GM23248 (cell line): ENCODE measurements at places on chromosomes 3 and 15. TPM values are rescaled to one million over a fixed set of nuclear protein-coding genes. Genes with fewer than 3 reads are reported as not detected.

The CHL1 gene
- polyA plus RNA-seq, result not detected in 2 replicates

DNA sequence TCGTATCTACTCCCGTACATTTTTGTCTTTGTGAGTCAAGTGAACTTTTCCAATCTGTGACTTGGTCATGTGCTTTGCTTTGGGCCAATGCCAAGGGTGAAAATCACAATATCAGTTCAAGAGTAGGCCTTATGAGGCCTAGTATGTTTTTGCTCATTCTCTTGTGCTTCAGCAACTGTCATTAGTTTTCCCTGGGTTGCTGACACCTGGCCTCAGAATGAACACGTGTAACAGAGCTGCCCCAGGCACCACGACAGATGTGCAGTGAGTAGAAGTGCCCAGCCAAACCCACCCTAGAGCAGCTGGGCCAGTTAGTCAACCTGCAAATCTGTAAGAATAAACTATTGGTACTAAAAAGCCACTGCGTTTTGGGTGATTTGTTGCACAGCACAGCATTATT, 460.3 kb upstream of the WNT5A start:
- no peak for DNase-seq

DNA sequence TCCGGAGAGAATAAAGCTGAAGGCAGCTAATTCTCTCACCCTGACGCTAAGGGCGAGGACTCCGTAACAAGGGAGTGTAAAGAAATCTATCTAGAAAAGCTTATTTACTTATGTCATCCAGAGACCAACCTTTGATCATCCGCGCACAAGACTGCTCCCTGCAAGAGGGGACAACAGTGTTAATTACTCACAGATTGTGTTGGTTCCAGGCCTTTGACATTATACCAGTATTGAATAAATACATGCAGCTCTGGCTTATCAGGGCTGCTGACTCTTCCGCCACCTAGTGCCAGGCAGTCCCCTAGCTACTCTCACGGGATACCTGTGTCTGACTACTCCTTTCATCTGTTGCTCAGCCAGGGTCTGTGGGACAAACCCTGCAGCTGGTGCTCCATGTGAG, 211.7 kb downstream of the DTWD1 start:
- peak; percentile 8 for DNase-seq

- DNase-seq, result no peak
Observed at GRCh38 chr3:178174201-178174915, 361.9 kb upstream of the KCNMB2 start.

DNA sequence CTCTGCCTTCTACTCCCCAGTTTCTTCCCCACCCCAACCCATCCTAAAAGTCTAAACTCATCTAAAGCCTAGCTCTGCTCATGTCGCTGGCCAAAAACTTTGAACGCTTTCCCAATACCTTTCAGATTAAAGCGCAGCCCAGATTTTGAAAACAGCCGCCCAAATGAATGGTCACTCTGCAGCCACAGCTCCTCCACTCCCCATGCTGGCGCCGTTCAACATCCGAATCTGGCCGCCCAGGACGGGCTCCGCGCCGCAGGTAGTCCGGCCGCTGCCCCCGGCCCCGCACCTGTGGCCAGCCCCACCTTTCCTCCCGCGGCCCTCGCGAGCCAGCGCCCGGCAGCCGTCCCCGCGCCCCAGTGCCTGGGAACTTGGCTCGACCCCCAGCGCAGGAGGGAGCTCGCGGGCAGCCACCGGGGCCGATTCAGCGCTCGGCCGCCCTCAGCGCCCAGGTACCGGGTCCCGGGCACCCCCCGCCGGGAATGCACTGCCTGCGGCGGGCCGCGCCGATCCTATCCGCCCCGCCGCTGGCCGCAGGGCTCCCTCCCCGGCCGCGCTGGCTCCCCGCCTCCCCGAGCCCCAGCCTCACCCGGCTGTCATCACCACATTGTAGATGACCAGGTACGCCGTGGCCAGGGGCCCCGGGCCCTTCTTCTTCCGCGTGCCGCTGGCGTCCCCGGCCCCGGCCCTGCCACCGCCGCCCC, 417 bp downstream of the HACD2 start:
- DNase-seq, result peak; percentile 66

DNA sequence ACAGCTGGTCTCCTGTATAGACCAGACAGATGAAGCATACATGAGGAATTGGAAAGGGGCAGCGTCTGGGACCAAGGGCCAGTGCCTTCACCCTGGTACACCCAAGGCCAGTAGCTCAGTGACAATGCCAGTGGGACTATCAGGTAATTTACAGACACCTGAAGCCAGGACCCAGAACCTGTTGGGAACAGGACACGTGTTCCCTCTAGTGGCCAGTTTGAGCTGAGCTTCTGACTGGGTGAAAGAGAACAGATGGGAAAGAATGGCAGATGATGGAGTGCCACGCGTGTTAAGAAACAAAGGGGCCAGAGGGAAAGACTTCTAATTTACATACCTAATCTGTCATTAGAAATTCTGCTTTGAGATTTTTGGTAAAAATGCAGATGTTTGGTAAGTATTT, 5.1 kb upstream of the SLC25A38 start:
- peak; percentile 43 for DNase-seq

The BCHE gene
- polyA plus RNA-seq, result not detected in 2 replicates

The SLC51B gene
- not detected in 2 replicates for polyA plus RNA-seq

The FOXL2NB gene
- polyA plus RNA-seq, result 1.2 and 1.5 TPM in 2 replicates

The CD200 gene
- polyA plus RNA-seq, result 0.18 and 0.20 TPM in 2 replicates

The OR4F6 gene
- not detected in 2 replicates for polyA plus RNA-seq

The MUSTN1 gene
- not detected in 2 replicates for polyA plus RNA-seq

The TMEM207 gene
- polyA plus RNA-seq, result not detected in 2 replicates

DNA sequence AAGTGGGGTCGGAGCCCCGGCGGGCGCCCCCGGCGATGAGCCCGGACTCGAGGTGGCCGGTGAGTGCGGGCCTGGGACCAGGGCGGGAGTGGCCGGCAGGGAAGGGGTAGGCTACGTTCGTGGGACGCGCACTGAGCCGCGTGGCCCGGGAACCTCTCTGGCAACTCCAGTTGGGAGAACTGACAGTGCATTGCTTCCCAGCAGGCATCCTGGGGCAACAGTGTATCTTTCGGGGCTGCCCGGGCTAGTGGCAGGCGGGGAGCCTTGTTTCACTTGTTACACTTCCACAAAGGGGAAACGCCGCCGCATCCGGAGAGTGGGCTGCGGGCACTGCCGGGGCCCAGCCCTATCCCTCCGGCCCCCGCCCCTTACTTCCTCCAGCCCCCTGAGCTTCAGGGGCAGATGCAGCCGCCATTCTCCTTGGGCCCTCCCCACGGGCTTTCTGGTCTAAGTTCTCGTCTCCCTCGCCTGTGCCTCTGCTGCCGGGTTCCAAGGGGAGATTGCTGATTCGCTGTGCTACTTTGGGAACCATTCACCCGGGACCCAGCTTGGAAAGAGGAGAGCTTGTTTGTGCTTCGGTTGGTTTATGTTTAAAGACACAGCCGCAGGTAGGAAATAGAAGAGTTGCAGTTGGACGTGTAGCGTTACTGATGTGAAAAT, 675 bp downstream of the BRPF1 start:
- DNase-seq, result peak; percentile 63

The OR5K2 gene
- polyA plus RNA-seq, result not detected in 2 replicates

The GOLGA6L2 gene
- polyA plus RNA-seq, result not detected in 2 replicates

The SLC6A1 gene
- polyA plus RNA-seq, result not detected in 2 replicates

- peak; percentile 45 for DNase-seq
Observed at GRCh38 chr3:190325923-190326322, 3.7 kb upstream of the CLDN1 start.

DNA sequence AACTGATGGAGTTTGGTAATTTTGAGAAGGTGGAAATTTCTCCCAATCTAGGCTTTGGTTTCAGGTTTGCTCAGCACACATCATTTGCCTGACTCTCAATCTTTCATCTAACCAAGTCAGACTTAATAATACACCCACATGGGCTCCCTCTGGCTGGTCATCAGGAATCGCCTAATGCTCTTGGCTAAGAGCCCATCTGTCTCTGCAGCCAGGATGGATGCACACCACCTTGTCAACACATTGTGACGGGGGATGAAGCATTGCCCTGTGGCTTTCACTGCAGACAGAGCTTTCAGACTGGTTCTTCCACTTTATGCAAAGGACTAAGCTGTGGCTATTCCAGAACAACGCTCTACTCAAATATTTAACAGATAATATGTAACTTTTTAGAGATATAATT, 3.0 kb upstream of the HDGFL3 start:
- DNase-seq, result peak; percentile 75

- DNase-seq, result peak; percentile 13
Observed at GRCh38 chr15:84894736-84895425, 10.4 kb downstream of the SLC28A1 start.

The SLC9C1 gene
- not detected in 2 replicates for polyA plus RNA-seq

The RLBP1 gene
- polyA plus RNA-seq, result not detected in 2 replicates

GRCh38 chr3:56939834-56940233, 120.6 kb upstream of the SPATA12 start:
- no peak for DNase-seq

GRCh38 chr3:46971742-46972141, 4.8 kb downstream of the CCDC12 start:
- no peak for DNase-seq

The AQR gene
- 14.3 and 14.7 TPM in 2 replicates for polyA plus RNA-seq

The PLA2G4F gene
- not detected in 2 replicates for polyA plus RNA-seq

The TPM1 gene
- polyA plus RNA-seq, result 3,029 and 3,072 TPM in 2 replicates

The ANKRD63 gene
- polyA plus RNA-seq, result not detected in 2 replicates

DNA sequence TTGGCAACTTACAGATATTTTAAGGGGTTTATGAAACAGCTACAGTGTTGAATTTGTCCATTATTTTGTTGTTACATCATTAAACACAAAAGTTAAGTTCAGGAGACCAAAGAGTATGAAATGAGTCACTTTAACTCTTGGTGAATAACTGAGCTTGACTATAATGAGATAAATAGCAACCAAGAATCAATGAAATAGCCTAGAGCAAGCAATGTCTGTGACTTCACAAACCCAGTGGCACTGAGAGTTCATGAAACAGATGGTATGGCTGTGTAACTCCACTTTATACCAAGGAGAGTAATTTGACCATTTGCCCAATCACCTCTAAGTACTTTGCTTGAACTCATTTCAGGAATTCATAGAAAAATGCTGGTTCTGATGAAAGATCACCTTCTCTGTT, 169.6 kb upstream of the GADL1 start:
- DNase-seq, result peak; percentile 53

- no peak for DNase-seq
Observed at GRCh38 chr3:45590822-45591546, 3.6 kb upstream of the LIMD1 start.

The PROS1 gene
- polyA plus RNA-seq, result 17.1 and 19.6 TPM in 2 replicates

The PP2D1 gene
- polyA plus RNA-seq, result 0.16 TPM in 1 of 2 replicates, not detected in the other

The ADPRH gene
- 1.7 and 2.3 TPM in 2 replicates for polyA plus RNA-seq

DNA sequence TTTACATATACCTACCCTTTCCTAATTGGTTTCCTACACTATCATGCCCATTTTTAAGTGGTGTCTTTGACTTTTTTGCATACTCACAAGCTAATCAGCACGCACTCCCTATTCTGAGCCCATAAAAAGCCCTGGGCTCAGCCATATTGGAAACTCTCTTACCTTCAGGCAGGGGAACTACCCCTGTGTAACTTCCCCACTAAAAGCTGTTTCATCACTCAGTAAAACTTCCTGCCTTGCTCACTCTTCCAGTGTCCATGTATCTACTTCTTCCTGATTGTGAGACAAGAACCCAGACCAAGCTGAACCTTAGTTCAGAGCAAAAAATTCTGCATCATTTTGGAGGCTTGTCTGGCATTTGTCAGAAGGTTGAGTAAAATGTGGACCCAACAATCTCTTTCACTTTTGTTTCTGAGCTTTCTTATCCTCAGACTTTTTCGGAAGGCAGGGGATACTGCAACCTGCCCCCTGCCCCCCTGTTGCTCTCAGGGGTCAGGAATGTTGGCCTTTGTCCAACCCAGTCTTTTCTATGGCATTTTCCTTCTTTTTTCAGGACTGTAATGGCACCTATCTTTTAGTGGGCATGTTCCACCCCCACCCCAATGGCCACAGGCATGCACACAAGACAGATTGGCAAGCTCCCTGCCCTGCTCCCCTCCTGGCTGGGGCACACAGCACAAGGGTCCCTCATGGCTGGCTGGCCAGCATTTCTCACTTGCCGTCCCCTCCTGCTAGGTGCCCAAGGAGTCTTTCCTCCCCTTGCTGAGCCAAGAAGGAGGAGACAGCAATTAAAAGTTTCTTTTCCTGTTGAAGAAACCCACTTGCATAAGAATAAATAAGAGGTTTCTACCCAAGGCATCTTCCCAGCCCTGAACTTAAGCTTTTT, 26.3 kb upstream of the TMEM45A start:
- DNase-seq, result no peak

- peak; percentile 76 for DNase-seq
Observed at GRCh38 chr15:70348581-70349344, 251.0 kb upstream of the TLE3 start.

The GOLGA6L7 gene
- polyA plus RNA-seq, result not detected in 2 replicates

The ST3GAL6 gene
- 0.56 and 1.9 TPM in 2 replicates for polyA plus RNA-seq

GRCh38 chr3:52771702-52772101, 962 bp upstream of the NEK4 start:
- DNase-seq, result no peak

- DNase-seq, result no peak
Observed at GRCh38 chr15:25058080-25058785, 103.4 kb downstream of the SNRPN start.

DNA sequence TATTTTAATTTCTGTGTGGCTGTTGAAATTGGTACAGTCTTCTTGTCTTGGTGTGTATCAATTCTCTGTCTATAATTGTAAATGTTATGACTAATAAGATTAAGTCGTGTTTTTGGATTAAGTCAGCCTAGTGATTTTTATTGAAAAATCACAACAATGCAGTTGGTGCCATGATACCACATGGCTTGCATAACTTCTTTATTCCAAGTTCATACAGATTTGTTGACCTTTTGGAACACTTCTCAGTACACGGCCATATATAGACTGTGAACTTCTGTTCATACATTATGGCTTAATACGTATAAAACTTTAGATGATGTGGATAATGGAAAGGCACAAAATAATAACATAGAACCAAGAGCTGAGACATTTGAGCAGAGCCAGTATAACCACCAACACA, 121.2 kb upstream of the NAALADL2 start:
- DNase-seq, result peak; percentile 13

- peak; percentile 61 for DNase-seq
Observed at GRCh38 chr15:47431501-47431900, 285.8 kb upstream of the SEMA6D start.

DNA sequence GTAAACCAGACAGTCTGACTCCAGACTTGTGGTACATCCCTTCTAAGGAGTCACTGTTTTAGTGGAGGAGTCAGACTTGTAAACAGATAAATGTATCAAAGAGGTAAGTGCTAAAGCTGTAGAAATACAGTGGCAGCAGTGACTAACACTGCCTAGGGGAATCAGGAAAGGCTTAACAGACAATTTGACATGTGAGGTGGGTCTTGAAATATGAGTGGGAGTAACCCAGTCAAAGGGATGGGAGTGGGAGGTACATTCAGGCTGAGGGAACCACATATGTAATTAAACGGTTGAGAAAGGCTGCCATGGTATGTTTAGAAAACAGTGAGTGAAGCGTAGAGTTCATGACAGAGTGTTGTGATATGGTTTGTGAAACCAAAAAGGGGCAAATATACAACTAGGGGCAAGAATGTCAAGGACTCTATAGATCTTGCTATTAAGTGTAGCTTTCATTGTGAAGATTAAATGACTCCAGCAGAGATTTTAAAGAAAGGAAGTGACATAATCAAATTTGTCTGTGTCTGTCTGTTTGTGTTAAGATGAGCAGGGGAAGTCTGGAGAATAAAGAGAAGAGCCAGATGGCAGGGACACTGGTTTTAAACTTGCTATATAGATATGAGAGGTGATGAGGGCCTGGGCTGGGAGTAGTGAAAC, 11.2 kb upstream of the ALCAM start:
- peak; percentile 61 for DNase-seq
